ENCODE measurements at places on chromosomes 1 and 21.

DNA sequence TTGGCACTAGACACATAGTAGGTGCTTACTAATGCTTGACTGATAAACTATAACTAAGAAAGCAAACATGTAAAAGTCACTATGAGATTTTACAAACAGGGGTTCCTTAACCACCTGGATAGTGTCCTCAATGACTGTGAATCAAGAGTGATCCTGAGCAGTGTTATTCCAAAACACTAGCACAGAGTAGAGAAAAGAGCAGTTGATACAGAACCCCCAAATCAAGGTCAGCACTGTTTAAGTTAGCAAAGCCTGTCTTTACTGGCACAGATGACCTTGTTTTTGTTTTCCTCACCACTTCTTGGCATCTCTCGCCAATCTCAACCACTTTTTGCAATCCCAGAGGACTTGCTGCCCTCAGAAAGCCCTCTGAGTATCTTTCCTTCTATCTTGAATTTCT is 50.7 kb downstream of the BCL9 start:
- DNase-seq: no peak

- DNase-seq: peak; percentile 27
These were observed 19.8 kb upstream of the SARS1 start for GRCh38 chr1:109193653-109194590.

GRCh38 chr1:72281144-72281543 is 1.2 kb downstream of the NEGR1 start:
- DNase-seq: no peak

DNA sequence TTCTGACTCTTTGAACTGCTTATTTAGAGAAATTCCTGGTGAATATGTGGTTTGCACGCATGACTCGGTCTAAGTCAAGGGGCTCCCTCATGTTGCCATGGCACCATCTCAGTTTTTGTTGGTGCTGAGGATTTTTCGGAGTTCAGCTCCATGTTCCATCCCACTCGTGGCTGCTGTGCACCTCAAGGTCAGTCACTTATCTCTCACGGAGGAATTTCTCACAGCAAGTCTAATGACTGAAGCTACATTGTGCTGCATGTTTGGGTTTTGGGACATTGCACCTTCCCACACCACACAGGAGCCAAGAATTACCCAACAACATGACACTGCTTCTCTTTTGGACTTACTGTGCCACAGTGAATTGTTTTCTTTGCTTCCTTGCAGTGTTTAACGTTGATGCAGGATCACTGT is 269.9 kb downstream of the NCAM2 start:
- DNase-seq: no peak

DNA sequence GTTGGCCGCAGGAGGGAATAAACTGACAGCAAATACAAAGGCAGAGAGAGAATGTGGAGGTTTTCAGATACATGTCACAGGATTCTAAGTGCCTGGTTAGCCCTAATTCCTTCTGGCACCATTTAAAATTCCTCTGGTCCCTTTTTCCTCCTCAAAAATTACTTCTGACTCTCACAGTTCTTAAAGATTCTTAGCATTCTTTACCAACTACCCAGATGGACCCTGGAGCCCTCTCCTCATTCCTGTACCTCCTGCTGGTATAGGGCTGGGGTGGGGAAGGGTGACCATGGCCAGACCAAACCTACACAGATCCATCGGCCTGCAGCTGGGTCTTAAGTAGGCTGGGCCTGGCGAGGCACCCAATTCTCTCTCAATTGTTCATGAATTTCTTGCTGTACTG is 7.2 kb downstream of the MKNK1 start:
- DNase-seq: no peak

- no peak for DNase-seq
These were observed 38.4 kb downstream of the RAP1GAP start for GRCh38 chr1:21630571-21631343.

GRCh38 chr1:196997423-196997822 is 20.1 kb downstream of the CFHR5 start:
- DNase-seq: no peak

- no peak for DNase-seq
These were observed 91.5 kb downstream of the PBX1 start for GRCh38 chr1:164650531-164650930.

GRCh38 chr1:25146451-25146855 is 85.8 kb downstream of the SYF2 start:
- no peak for DNase-seq

DNA sequence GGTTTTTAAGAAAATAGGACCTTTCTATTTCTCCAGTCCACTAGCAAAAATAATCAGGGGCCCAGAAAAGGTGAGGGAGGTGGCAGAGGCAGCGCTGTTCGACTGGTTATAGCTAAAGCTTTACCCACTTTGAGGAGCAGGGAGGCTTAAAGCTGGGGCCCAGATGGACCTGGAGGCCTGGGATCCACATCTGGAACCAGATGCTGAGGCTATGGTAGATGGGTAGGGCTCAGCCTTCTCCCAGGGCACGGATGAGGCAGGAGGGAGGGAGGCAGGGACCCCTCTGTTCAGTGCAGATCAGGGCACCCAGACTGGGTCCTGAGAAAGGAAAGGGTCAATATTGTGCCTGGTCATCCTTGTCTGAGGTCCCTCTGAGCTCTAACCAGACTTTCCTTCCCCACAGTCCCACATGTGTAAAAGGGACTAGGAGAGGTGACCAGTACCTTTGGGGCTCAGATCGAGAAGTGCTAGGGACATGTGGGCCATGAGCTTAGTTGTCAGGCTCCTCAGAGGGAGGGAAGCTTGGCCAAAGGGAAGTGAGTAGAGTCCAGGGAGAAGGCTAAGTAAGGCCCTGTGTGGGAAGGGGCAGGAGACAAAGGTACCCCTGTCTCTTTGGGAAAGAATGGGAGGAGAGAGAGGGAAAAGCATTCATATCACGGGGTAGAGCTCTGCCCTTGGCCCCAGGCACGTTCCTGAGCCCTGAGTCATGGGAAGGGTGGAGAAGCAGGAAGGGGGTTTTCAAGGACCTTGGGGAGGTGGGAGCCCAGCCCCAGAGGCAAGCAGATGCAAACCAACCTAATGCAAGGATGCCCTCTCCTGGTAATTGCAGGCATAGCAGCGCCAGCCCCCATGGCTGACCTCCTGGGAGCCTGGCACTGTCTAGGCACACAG is 15.4 kb downstream of the LMNA start:
- peak; percentile 54 for DNase-seq

- DNase-seq: no peak
These were observed 16.9 kb downstream of the PFKFB2 start for GRCh38 chr1:207069858-207070506.

- DNase-seq: no peak
These were observed 130.6 kb downstream of the SNX7 start for GRCh38 chr1:98792123-98792522.

DNA sequence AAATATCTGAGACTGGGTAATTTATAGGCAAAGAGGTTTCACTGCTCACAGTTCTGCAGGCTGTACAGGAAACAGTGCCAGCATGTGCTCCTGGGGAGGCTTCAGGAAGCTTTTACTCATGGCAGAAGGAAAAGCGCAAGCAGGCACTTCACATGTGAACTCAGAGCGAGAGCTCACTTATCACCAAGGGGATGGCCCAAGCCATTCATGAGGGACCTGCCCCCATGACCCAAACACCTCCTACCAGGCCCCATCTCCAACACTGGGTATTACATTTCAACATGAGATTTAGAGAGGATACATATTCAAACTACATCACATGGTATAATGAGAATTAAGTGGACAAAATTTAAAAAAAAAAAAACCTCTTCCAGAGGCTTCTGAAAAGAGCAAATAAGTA is 13.7 kb downstream of the WASF2 start:
- no peak for DNase-seq

- no peak for DNase-seq
These were observed 322.8 kb downstream of the SEC16B start for GRCh38 chr1:177646757-177647730.

Measured in activated naive CD8-positive, alpha-beta T cell treated with anti-CD3 and anti-CD28 coated beads, Interleukin-2, amount 50 U/mL, for 16 hours (primary cell).